Mesenteric fat pad (tissue), 1 donor: ENCODE measurements at places on chromosomes 7 and 10. TPM values are rescaled to one million over a fixed set of nuclear protein-coding genes. Genes with fewer than 3 reads are reported as not detected.
A peak's percentile ranks its signal among the peaks of the same experiment; 100 is the strongest.

Gene HEPACAM2
- total RNA-seq: not detected

GRCh38 chr7:75639071-75639885, 99.5 kb downstream of the HIP1 start:
- DNase-seq: no peak

DNA sequence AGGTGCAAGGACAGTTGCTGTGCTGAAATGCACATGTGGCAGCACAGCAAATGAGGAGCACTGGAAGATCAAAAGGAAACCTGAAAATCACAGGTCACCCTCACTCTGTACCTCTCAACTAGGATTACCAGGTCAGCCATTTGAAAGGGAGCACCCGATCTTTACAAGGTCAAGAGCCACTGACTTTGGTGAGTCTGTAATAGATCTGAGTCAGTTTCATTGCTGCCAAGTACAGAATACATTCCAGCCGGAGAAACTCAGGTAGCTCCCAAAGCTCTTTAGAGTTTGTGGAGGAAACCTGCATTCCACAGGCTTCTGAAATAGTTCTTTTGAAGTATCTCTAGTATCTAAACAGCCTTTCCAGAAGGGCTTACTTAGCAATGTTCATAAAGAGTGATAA, 217.5 kb downstream of the SNX13 start:
- no peak for DNase-seq

DNA sequence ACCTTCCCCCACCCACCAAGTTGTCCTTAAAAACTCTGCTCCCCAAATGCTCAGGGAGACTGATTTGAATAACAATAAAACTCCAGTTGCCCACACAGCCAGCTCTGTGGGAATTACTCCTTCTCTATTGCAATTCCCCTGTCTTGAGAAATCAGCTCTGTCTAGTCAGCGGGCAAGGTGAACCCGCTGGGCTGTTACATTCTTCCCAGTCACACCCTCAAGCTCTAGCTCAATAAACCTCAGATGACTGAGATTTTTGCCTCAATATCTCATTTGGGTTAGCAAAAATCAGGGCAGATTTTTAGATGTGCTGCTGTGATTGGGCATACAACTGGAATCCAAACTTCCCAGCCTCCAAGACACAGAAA, 32.9 kb downstream of the SVOPL start:
- DNase-seq: peak; percentile 18

- no peak for DNase-seq
Measured at GRCh38 chr10:27256299-27257189, 15.9 kb upstream of the ACBD5 start.

DNA sequence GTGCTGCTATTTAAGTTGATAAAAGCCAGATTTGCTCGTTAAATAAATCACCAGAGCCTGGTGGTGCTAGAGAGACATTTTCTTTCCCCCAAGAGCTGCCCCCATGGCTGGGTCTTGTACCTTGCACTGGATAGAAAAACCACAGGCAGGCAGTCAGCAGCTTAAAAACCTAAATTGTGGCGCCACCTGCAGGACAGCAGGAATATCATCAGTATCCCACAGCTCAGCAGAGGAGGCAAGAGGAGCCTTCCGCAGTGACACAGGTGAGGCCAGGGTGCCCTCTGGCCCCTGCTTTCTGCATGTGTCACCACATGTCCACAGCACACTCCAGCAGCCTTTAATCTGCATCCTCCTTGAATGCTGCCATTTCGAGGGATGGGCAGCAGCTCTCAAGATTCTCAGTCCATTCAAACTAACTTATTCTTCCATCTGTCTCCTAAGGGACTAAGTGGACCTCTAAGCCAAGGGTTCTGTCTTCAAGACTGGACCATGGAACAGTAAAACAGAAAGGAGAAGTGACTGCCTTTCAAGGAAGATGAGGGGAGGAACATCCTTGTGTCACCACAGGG, 4.5 kb upstream of the PLXNA4 start:
- no peak for DNase-seq

GRCh38 chr10:96878057-96878456, 46.0 kb downstream of the LCOR start:
- no peak for DNase-seq

DNA sequence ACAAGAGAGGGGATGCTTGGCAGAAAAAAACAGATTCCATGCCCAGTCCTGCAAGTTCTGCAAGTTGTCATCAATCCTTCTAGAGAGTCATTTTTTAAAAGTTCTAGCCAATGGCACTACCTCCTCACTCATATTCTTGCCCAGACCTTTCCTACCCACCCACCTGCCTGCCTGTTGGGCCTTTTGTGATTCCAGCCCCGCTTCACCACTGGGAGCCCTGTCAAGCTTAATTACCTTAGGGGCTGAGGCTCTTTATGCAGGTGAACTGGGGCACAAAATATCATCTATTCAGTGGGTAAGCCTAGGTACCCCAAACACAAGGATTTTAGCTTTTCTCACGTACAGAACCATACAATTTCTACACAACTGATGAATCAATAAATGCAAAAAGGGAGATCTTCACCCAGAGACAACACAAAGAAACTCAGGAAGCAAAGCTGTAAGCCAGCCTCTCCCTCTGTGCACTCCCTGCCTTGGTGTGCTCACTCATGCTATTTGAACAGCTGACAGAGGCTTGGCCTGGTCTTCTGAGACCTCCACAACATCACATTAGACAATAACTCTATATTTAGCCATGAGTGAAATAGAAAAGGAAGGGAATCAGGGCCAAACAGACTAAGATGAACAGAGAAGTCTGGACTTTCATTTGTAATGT, 222.6 kb downstream of the HTR7 start:
- DNase-seq: no peak

- no peak for DNase-seq
Measured at GRCh38 chr7:142200206-142200605, 57.7 kb downstream of the PRSS58 start.

Gene CYP3A5
- total RNA-seq: 96.8 TPM

Gene CNOT4
- total RNA-seq: 25.0 TPM

DNA sequence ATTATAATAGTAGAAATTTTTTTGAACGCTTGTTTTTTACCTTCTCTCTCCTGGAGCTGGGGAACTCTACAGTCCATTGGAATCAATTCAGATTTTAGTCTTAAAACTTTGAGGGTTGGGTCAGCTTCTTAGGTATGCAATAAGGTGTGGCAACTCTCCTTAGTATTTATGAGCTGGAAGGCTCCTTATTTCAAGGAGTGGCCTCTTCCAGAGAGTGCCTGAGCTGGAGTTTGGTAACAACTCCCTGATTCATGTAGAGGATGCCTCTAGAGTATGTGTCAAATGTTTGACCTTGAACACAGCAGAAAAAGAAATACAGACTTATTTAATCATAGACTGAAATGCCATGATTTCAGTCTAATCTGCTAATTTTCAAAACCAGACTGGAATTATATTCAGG, 11.1 kb downstream of the CDK14 start:
- DNase-seq: no peak

Gene TUBAL3
- not detected for total RNA-seq

Gene CALHM1
- not detected for total RNA-seq

DNA sequence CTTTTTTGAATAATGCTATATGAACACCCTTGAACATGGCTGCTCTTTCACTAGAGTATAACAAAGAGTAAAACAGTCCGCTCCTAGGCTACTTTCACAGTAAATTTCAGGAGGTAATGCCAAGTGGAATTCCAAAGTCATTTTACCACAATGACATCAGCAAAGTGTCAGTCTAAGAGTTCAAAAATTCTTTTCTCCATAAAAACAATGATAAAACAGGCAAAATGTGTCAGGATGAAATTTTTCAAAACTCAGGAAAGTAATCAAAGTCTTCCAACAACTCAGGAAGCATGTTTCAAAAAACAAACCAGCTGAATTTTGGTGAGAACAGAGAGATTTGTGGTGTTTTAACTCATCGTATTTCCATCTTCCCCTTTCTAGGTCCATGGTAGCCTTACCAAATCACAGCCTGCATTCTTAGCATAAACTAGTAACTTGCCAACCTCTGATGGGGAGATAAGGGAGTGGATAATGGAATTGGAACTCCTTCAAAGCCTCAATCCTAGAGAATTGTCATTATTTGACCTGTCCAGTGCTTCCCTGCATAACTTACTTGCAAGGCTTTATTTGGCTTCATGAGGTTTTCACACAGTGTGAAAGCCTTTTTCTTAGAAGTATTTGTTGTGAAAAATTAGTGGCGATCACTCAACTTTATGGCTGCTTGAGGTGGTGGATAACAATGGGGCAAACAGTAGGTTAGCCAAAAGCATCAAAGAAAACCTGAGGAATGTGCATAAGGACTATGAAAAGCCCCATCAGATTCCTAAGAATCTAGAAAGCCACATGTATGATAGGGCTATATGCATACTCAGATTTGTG, 302.7 kb downstream of the HDAC9 start:
- no peak for DNase-seq

Gene IL15RA
- 24.6 TPM for total RNA-seq

Gene AKR1D1
- not detected for total RNA-seq

DNA sequence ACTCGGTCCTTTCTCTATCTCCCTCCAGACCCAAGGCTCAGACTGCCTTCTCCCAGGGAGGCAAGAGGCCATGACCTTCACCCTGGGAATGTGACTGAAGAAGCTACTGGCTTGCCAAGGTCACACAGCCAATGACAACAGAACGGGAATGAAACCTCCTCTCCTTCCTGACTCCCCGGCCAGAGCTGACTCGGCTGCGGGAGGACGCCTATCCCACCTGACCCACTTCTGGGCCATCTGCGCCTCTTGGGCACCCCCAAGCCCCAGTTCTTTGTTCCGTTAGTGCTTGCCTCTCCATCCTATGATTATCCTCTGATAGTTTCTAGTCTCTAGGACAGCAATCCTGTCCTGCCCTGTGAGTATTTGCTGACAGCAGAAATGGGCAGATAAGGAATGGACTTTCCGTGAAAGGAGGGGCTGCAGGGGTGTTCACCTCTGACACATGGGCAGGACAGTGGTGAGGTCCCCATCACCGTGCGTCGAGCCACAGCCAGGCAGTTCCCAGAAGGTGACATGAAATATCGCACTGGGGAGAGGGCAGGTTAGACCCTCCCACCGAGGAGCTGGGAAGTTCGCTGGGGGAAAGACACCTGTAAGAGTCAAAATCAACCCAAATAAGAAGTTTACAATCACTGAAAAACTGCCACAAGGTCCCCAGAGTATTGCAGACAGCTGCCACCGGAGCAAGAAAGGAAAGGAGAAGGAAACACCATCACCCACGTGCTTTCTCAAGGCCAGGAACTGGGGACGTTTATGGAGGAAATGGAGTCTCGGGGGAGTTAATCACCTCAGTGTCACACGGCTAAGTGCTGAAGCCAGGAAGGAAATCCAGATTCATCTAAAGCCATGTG, 63.0 kb downstream of the INSIG1 start:
- no peak for DNase-seq

Gene NUTM2A
- 1.1 TPM for total RNA-seq

DNA sequence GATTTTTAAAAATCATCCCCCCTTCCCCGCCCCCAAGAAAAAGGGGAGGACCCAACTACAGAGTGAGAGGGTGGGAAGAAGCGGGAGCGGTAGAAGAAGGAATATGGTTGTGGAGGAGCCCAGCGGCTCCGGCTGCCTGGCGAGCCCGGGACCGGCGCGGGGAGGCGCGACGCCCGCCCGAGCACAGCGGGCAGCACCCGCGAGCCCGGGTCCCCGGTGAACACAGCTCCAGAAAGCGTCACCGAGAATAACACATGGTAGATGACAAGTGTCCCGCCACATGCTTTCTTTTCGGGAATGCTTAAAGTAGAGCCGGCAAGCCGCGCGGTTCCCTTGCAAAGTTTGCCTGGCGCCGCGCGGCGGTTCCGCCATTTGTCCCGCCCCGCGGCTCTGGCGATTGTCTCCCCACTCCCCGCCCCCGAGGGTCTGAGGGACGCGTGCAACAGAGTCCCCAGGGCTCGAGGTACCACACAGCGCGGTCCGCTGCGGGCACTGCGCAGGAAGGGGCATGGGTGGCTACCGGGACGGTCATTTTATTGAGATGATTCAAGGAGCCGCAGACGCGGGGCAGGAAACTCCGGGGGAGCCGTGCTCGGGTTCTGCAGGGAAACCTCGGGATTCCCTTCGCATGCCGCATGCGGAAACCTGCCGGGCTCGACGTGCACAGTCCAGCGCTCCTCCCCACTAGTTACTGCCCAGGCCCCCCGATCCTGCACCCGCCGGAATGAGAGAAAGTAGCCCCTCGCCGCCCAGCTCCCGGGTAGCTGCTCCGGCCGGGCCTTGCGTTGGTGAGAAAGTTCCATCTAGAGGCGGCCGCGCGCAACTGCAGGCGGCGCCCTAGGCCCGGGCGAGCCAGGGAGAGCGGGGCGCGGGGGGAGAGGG, 781 bp upstream of the GRM8 start:
- DNase-seq: peak; percentile 91

Gene CPA5
- total RNA-seq: not detected

GRCh38 chr7:142413280-142414000, 155.6 kb upstream of the PRSS58 start:
- DNase-seq: no peak

Gene GALNT17
- total RNA-seq: 2.2 TPM

DNA sequence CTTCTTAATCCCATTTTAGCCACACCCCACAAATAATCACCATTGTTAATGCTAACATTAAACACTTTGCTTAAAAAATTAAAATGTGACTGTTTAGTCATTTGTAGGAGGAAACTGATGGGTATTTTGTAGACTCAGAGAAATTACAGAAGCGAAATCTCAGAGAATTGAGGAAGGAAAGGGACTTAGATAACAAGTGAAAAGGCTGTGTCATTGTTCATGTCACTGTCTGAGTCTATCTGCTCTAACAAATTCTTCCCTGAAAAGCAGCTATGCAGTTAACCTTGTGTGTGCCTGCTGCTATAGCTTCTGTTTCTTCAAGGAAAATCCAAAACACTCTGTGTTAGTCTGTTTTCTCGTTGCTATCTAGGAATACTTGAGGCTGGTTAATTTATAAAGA, 40.9 kb upstream of the PLXDC2 start:
- no peak for DNase-seq

Gene CHRM2
- not detected for total RNA-seq

DNA sequence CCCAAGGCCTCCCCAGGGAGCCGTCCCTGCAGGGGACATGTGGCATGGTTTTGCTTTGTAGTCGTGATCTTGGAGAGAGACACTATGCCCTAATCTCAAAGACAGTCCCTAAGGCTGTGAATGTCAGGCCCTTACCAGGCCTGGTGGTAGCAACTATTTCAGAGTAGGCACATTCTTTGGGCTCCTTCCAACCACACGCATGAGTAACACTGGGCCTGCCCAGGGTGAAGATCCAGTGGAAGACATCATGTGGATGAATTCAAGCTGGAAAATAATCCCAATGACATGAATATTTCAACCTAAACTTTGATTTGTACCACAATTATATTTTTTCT, 39.5 kb upstream of the INSIG1 start:
- DNase-seq: no peak

Gene WNT2
- total RNA-seq: 0.45 TPM

- DNase-seq: no peak
Measured at GRCh38 chr10:80292607-80293239, 3.3 kb upstream of the MAT1A start.
